GM23338 (cell line): ENCODE measurements at places on chromosomes 11 and 22. TPM values are rescaled to one million over a fixed set of nuclear protein-coding genes. Genes with fewer than 3 reads are reported as not detected.

- no peak overlapping the region for H3K27ac ChIP-seq
- no peak overlapping the region for H3K4me3 ChIP-seq
- DNase-seq, result no peak
- no peaks in the 10 kb centered on the region for H3K36me3 ChIP-seq
Measured at GRCh38 chr22:46202897-46203600, 47.0 kb downstream of the CDPF1 start.

DNA sequence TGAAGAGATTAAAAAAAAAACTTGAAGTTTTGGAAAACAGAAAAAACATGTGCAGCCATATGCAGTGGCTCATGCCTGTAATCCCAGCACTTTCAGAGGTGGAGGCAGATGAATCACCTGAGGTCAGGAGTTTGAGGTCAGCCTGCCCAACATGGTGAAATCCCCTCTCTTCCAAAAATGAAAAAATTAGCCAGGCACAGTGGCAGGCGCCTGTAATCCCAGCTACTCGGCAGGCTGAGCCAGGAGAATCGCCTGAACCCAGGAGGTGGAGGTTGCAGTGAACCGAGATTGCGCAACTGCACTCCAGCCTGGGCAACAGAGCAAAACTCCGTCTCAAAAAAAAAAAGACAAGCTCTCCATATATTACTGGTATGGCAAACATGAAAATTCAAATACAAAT lies 7.6 kb downstream of the DLG2 start:
- H3K4me3 ChIP-seq, result no peak overlapping the region
- H3K27me3 ChIP-seq, result no peaks in the 10 kb centered on the region
- no peaks in the 10 kb centered on the region; the same call in 1 of the 2 replicates for H3K4me1 ChIP-seq
- H3K36me3 ChIP-seq, result no peaks in the 10 kb centered on the region
- H3K27ac ChIP-seq, result peak overlapping the region; percentile 8; the same call in 1 of the 2 replicates
- no peak for DNase-seq

- H3K4me1 ChIP-seq, result no peaks in the 10 kb centered on the region
- no peak overlapping the region for H3K27ac ChIP-seq
- no peaks in the 10 kb centered on the region for H3K36me3 ChIP-seq
- no peaks in the 10 kb centered on the region for H3K27me3 ChIP-seq
- H3K4me3 ChIP-seq, result no peak overlapping the region
- DNase-seq, result peak; percentile 79
Measured at GRCh38 chr11:72553706-72554105, 119.4 kb upstream of the CLPB start.

- no peak overlapping the region for H3K4me3 ChIP-seq
- no peaks in the 10 kb centered on the region for H3K27me3 ChIP-seq
- no peak for DNase-seq
Measured at GRCh38 chr11:74476536-74476935, 9.2 kb upstream of the KCNE3 start.

DNA sequence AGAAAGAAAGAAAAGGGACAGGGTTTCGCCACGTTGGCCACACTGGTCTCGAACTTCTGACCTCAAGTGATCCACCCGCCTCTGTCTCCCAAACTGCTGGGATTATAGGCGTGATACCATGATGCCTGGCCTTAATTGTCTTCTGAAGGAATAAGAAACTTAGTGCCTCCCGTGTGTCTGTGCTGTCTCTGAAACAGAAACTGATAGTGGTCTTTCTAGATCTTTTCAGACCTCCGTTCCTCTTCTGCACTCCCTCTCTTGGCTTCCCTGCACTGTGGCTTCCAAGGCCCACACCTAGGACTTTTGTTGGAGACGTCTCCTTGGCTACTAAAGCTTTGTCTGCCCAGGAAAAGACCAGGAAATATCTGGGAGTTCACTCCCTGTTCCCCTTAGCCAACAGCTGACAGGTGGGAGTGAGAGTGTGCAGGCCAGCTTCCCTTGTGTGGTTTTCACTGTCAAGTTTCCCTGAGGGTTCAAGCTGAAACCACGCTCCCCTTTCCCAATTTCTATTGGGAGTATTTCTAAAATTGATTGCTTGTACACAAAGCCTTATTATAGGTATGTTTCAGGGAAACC lies 10.1 kb upstream of the HTR3B start:
- no peak for DNase-seq
- H3K36me3 ChIP-seq, result no peaks in the 10 kb centered on the region
- peaks cover 21% of the 10 kb centered on the region for H3K4me1 ChIP-seq
- no peak overlapping the region for H3K4me3 ChIP-seq

DNA sequence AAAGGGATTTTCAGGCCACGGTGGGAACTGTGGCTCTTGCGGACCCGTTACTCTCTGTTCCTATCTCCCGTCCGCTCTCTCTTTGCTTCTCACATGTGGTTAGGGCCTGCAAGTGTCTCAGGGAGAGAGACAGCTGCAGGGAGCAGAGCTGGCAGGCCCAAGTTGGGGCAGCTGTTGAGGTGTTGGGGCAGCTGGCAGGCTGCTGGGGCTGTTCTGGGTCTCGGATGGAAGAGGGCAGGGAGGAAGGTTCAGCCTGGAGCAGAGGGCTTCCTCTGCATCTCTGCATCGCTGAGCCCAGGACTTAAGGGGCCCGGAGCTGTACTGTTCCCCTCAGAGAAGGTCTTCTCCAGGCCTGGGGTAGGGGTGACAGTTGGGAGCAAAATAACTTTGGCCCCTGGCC lies 2.6 kb upstream of the CNIH2 start:
- H3K36me3 ChIP-seq, result no peaks in the 10 kb centered on the region
- H3K27me3 ChIP-seq, result no peaks in the 10 kb centered on the region
- no peak overlapping the region for H3K27ac ChIP-seq
- H3K4me3 ChIP-seq, result no peak overlapping the region
- no peak for DNase-seq
- no peaks in the 10 kb centered on the region; the same call in 1 of the 2 replicates for H3K4me1 ChIP-seq

GRCh38 chr11:30666817-30667216 lies 80.7 kb upstream of the MPPED2 start:
- DNase-seq, result no peak
- H3K36me3 ChIP-seq, result no peaks in the 10 kb centered on the region
- no peaks in the 10 kb centered on the region for H3K4me1 ChIP-seq
- no peaks in the 10 kb centered on the region for H3K27me3 ChIP-seq

- DNase-seq, result no peak
- no peak overlapping the region for H3K27ac ChIP-seq
- H3K4me1 ChIP-seq, result 0 out of 2 replicates have a peak, but pooled peaks cover 7% of the 10 kb centered on the region
- no peak overlapping the region for H3K4me3 ChIP-seq
- no peaks in the 10 kb centered on the region for H3K36me3 ChIP-seq
Measured at GRCh38 chr11:119594639-119595249, 134.3 kb downstream of the NECTIN1 start.

DNA sequence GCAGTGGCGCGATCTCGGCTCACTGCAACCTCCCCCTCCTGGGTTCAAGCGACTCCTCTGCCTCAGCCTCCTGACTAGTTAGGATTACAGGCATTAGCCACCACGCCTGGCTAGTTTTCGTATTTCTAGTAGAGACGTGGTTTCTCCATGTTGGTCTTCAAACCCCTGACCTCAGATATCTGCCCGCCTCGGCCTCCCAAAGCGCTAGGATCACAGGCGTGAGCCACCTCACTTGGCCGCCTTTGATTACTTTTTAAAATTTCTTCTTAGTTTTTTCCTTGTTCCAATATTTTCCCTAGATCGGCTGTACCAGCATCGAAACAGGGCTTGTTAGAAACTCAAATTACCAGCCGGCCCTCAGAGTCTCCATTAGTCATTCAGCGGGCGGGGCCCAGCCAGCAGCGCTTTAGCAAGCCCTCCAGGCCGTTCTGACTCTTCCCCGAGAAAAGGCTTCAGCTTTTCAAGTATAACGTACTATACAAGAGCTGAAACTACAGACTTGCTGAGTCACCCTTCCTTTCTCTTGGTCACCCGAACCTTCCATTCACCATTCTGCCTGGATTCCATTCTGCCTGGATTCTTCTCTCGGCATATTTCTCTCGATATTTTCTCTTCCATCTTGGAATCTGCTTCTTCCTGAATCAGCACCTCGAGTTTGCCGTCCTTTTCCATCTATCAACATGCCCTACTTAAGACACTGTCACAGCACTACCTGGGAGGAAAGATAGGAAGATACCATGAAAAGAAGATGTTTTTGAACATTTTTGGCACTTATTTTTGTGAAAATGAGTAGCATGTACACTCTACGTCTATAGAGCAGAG lies 6.7 kb upstream of the CAPRIN1 start:
- peak overlapping the region; percentile 76 for H3K27ac ChIP-seq
- H3K36me3 ChIP-seq, result no peaks in the 10 kb centered on the region
- no peak overlapping the region for H3K4me3 ChIP-seq
- H3K4me1 ChIP-seq, result peaks cover 12% of the 10 kb centered on the region
- peak; percentile 77 for DNase-seq

DNA sequence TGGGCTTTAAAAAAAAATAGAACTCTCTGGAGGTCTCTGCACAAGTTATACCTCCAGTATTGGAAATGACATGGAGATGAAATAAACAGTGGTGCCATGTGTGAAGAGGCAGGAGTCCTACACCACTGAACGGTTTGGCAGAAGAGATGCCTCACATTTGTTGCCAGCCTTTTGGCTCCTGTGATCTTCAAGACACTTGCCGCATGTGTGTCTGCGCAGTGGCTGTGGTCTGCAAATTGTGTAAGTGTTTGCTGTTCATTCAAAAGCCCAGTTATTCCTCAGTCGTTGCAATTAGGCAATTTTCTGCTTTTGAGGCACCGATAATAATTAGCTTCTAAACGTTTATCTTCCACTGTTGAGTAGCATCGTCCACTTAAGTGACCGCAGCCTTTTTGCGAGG lies 319.1 kb downstream of the BRD1 start:
- no peak overlapping the region for H3K27ac ChIP-seq
- H3K4me3 ChIP-seq, result no peak overlapping the region
- no peak for DNase-seq
- no peaks in the 10 kb centered on the region for H3K4me1 ChIP-seq

GRCh38 chr11:28223994-28224393 lies 115.8 kb downstream of the METTL15 start:
- H3K27ac ChIP-seq, result no peak overlapping the region
- no peaks in the 10 kb centered on the region for H3K4me1 ChIP-seq
- no peaks in the 10 kb centered on the region for H3K36me3 ChIP-seq
- H3K27me3 ChIP-seq, result no peaks in the 10 kb centered on the region
- no peak for DNase-seq

- H3K27ac ChIP-seq, result no peak overlapping the region
- no peaks in the 10 kb centered on the region for H3K27me3 ChIP-seq
- H3K4me3 ChIP-seq, result no peak overlapping the region
- no peaks in the 10 kb centered on the region for H3K4me1 ChIP-seq
Measured at GRCh38 chr11:36441610-36442208, 68.4 kb downstream of the TRAF6 start.

- no peaks in the 10 kb centered on the region for H3K27me3 ChIP-seq
- DNase-seq, result no peak
- no peak overlapping the region for H3K4me3 ChIP-seq
- H3K4me1 ChIP-seq, result no peaks in the 10 kb centered on the region
Measured at GRCh38 chr11:72144807-72145565, 9.5 kb downstream of the FOLR3 start.

GRCh38 chr11:5348551-5349194 lies 2.6 kb upstream of the OR51B6 start:
- no peaks in the 10 kb centered on the region for H3K36me3 ChIP-seq
- H3K27me3 ChIP-seq, result no peaks in the 10 kb centered on the region
- DNase-seq, result peak; percentile 27

Gene DAGLA
- 0.52 and 0.55 TPM in 2 replicates for polyA plus RNA-seq

Gene OR8A1
- not detected in 2 replicates for polyA plus RNA-seq

Gene PTPRCAP
- 2.7 and 3.3 TPM in 2 replicates for polyA plus RNA-seq

Gene LIF
- 1.2 and 1.8 TPM in 2 replicates for polyA plus RNA-seq

Gene DGKZ
- 45.1 and 45.7 TPM in 2 replicates for polyA plus RNA-seq

Gene OR2AG2
- 0.11 and 0.26 TPM in 2 replicates for polyA plus RNA-seq

Gene CREB3L1
- 10.3 and 10.4 TPM in 2 replicates for polyA plus RNA-seq
